ENCODE measurements at places on chromosomes 3 and 15. TPM values are rescaled to one million over a fixed set of nuclear protein-coding genes. Genes with fewer than 3 reads are reported as not detected.

Gene AGBL1
- not detected for total RNA-seq

Gene ZPLD1
- total RNA-seq, result not detected

Gene SMARCC1
- total RNA-seq, result 110 TPM

Gene CDCP1
- total RNA-seq, result 68.3 TPM

Gene CD200R1L
- total RNA-seq, result not detected

Gene FEZF2
- total RNA-seq, result not detected

Gene SEMA3B
- total RNA-seq, result 367 TPM

Gene ITIH1
- not detected for total RNA-seq

Gene CCR3
- total RNA-seq, result not detected

Gene KBTBD8
- 4.1 TPM for total RNA-seq

Gene IL20RB
- total RNA-seq, result 0.54 TPM

Gene NCK1
- 33.3 TPM for total RNA-seq

Gene MYL3
- total RNA-seq, result 17.3 TPM

Gene MGLL
- total RNA-seq, result 130 TPM

GRCh38 chr15:85049805-85050204 lies 68.1 kb downstream of the PDE8A start:
- no peak overlapping the region for H3K4me3 ChIP-seq
- H3K27me3 ChIP-seq, result no peaks in the 10 kb centered on the region
- H3K27ac ChIP-seq, result no peak overlapping the region
- H3K4me1 ChIP-seq, result no peaks in the 10 kb centered on the region
- no peaks in the 10 kb centered on the region for H3K36me3 ChIP-seq

DNA sequence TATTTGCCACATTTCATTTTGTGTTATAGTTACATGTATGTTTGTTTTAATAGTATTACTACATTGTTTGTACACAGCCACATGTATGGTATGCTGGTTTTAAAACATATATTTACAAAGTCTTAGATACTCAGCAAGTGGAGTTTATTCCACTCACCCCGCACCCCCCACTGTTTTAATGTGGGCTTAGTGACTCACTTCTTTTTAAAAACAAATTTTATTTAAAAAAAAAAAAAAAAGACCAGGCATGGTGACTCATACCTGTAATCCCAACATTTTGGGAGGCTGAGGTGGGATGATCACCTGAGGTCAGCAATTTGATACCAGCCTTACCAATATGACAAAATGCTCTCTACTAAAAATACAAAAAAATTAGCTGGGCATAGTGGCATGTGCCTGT lies 26.9 kb upstream of the TJP1 start:
- no peak overlapping the region for H3K27ac ChIP-seq
- no peaks in the 10 kb centered on the region for H3K4me1 ChIP-seq
- DNase-seq, result no peak
- H3K36me3 ChIP-seq, result no peaks in the 10 kb centered on the region
- H3K27me3 ChIP-seq, result no peaks in the 10 kb centered on the region

- H3K27ac ChIP-seq, result no peak overlapping the region
- H3K4me1 ChIP-seq, result peaks cover 10% of the 10 kb centered on the region
- H3K4me3 ChIP-seq, result no peak overlapping the region
- peak; percentile 86 for DNase-seq
- H3K27me3 ChIP-seq, result no peaks in the 10 kb centered on the region
- H3K36me3 ChIP-seq, result no peaks in the 10 kb centered on the region
Observed at GRCh38 chr3:52123106-52123725, 31.0 kb downstream of the POC1A start.

- H3K36me3 ChIP-seq, result no peaks in the 10 kb centered on the region
- H3K27ac ChIP-seq, result no peak overlapping the region
- H3K4me1 ChIP-seq, result peaks cover 4% of the 10 kb centered on the region
- DNase-seq, result no peak
Observed at GRCh38 chr3:188180114-188180513, 26.2 kb downstream of the LPP start.

- H3K27ac ChIP-seq, result no peak overlapping the region
- H3K36me3 ChIP-seq, result no peaks in the 10 kb centered on the region
- no peaks in the 10 kb centered on the region for H3K27me3 ChIP-seq
- H3K4me3 ChIP-seq, result no peak overlapping the region
Observed at GRCh38 chr3:139455206-139455605, 21.1 kb downstream of the RBP2 start.

DNA sequence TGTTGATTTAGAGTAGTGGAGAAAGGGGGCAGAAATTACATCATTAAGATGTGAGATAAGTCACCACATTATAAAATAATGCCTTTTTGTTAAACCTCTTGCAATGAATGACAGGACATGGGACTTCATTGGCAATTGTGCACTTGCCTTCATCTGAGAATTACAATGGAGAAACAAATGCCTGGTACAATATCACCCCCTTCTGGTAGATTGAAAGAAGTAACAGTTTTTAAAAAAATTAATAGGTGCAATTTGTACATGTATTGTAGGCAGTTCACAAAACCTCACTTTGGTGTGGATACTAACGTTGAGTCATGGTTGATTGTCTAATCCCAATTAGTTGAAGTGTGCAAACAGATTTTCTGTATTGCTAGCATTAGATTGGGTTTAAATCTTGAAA lies 4.6 kb upstream of the P2RY14 start:
- H3K4me3 ChIP-seq, result no peak overlapping the region
- no peak for DNase-seq
- H3K27me3 ChIP-seq, result no peaks in the 10 kb centered on the region
- H3K36me3 ChIP-seq, result no peaks in the 10 kb centered on the region
- H3K4me1 ChIP-seq, result no peaks in the 10 kb centered on the region

GRCh38 chr3:111913163-111913763 lies 54.2 kb downstream of the PHLDB2 start:
- H3K4me1 ChIP-seq, result no peaks in the 10 kb centered on the region
- no peak overlapping the region for H3K27ac ChIP-seq
- no peaks in the 10 kb centered on the region for H3K27me3 ChIP-seq
- no peak overlapping the region for H3K4me3 ChIP-seq
- no peaks in the 10 kb centered on the region for H3K36me3 ChIP-seq

DNA sequence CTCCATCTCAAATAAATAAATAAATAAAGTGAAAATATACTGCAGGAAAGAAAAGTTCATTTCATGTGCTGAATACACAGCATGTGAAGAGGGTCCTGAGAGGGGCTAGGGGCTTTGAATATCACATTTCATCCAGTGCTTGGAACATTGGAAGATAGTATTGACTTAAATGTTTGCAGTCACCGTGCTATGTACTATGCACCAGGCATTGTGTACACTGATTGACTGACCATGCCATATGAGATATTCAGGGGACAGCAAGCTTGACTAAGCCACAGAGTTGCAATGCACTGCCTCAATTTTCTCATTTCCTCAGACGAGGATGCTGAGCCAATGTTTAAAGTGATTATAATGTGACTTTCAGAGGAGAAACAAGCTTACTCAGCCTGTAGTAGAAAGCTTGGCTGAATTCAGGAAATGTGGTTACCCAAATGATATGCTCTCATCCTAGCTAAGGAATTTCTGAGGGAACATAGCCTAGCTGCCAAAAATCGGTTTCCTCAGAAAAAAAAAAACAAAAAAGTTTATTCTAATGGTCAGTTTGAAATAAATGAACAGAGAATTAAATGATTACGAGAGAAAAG lies 557.9 kb downstream of the FGF12 start:
- H3K36me3 ChIP-seq, result no peaks in the 10 kb centered on the region
- no peak overlapping the region for H3K27ac ChIP-seq
- no peaks in the 10 kb centered on the region for H3K27me3 ChIP-seq
- H3K4me1 ChIP-seq, result no peaks in the 10 kb centered on the region
- no peak overlapping the region for H3K4me3 ChIP-seq

DNA sequence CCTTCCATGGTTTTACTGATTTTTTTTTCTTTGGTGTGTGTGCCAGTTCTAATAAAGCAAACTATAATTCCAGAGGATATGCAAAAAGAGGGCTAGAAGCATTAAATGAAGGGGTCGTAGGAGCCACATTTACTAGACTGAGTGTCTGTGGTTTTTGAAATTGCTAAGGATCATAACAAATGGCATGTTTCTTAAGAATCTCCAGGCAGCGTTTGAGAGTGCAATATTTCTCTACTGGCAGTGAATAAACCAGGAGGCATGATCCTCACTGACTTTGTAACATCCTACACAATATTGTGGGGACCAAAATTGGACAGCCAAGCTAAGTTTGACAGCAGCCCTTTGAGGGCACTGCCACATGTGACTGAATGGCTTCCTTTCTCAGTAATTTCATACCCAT lies 115.9 kb upstream of the CCNL1 start:
- no peak for DNase-seq
- H3K4me1 ChIP-seq, result no peaks in the 10 kb centered on the region
- no peaks in the 10 kb centered on the region for H3K36me3 ChIP-seq

- DNase-seq, result no peak
- H3K27me3 ChIP-seq, result no peaks in the 10 kb centered on the region
- no peak overlapping the region for H3K4me3 ChIP-seq
Observed at GRCh38 chr3:72164635-72164978, 379.7 kb upstream of the PROK2 start.

DNA sequence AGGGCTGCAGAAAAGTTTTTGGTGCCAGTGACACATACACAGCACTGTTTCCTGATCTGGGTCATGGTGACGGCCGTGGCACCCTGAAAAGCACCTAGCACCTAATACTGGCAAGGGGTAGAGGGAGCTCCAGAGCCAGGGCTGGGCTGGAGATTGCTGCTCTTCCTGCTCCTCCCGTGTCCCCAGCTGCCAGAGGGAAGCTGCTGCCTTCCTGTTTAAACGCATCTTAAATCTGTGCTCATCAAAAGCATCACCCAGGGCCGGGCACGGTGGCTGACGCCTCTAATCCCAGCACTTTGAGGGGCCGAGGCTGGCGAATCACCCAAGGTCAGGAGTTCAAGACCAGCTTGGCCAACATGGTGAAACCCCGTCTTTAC lies 156.7 kb upstream of the MEF2A start:
- H3K36me3 ChIP-seq, result no peaks in the 10 kb centered on the region
- peaks cover 16% of the 10 kb centered on the region for H3K4me1 ChIP-seq
- no peaks in the 10 kb centered on the region for H3K27me3 ChIP-seq
- peak overlapping the region; percentile 41 for H3K27ac ChIP-seq
- peak; percentile 66 for DNase-seq

DNA sequence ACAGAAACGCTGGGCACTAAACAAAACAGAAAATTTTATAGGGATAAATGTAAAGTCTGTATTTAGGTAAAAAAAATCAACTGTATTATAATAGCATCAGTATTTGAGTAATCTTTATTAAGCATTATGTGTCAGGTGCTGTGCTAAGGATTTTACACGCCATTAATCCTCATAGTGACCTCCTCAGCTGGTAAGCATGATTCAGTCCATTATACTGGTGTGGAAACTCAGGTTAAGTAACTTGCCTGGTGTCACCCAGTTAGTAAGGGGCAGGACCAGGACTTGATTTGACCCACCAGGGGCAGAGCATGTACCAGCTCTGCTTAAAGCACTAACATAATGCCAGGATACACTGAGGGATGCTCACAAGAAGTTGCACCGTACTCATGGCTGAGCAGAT lies 4.8 kb downstream of the MYO5C start:
- DNase-seq, result no peak
- no peaks in the 10 kb centered on the region for H3K36me3 ChIP-seq
- peaks cover 3% of the 10 kb centered on the region for H3K4me1 ChIP-seq

- no peak overlapping the region for H3K4me3 ChIP-seq
- no peaks in the 10 kb centered on the region for H3K27me3 ChIP-seq
- H3K27ac ChIP-seq, result no peak overlapping the region
- no peaks in the 10 kb centered on the region for H3K36me3 ChIP-seq
Observed at GRCh38 chr3:49733551-49733950, 9.8 kb upstream of the GMPPB start.

- H3K4me3 ChIP-seq, result no peak overlapping the region
- no peak overlapping the region for H3K27ac ChIP-seq
- no peak for DNase-seq
- no peaks in the 10 kb centered on the region for H3K4me1 ChIP-seq
Observed at GRCh38 chr3:68972358-68972979, 40.1 kb upstream of the TAFA4 start.

- no peak overlapping the region for H3K27ac ChIP-seq
- no peak overlapping the region for H3K4me3 ChIP-seq
- H3K4me1 ChIP-seq, result no peaks in the 10 kb centered on the region
- H3K36me3 ChIP-seq, result no peaks in the 10 kb centered on the region
- DNase-seq, result no peak
Observed at GRCh38 chr3:186612065-186612464, 795 bp upstream of the AHSG start.

- H3K27me3 ChIP-seq, result no peaks in the 10 kb centered on the region
- H3K4me3 ChIP-seq, result no peak overlapping the region
- H3K27ac ChIP-seq, result no peak overlapping the region
Observed at GRCh38 chr3:34929036-34929435, 710.3 kb upstream of the ARPP21 start.

DNA sequence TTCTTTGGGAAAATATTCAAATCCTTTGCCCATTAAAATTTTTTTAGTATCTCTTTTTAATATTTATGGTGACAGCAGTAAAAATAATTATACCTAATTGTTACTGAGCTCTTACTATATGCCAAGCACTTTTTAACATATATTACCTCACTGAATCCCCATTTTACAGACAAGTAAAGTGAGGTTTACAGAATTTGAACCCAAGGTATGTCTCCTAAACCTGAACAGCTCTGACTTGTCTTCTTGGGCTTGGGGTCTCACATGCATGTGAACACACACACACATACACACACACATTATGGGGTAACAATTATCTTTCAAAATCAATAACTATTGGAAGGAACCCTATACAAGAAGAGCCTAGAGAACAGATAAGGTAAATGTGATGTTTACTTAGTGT lies 62.2 kb upstream of the ADCY5 start:
- DNase-seq, result no peak
- H3K36me3 ChIP-seq, result no peaks in the 10 kb centered on the region
- no peaks in the 10 kb centered on the region for H3K27me3 ChIP-seq
- no peak overlapping the region for H3K4me3 ChIP-seq
- no peak overlapping the region for H3K27ac ChIP-seq

DNA sequence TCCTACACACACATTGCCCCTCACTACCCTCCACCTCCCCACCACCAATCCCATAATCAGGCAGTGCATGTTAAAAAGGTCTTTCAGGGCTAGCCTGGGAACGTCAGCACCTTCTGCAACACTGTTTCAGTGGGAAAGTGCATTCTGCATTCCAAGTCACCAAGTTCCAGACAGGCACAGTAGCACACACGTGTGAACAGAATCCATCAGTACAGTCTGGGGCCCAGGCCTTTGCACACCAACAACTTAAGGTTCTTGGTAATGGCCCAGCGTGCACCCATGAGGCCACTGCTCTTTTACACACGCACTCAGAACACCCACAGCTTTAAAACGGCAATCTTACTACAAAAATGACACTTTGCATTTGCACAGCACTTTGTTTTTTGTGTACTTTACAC lies 1.2 kb downstream of the ANXA2 start:
- peak; percentile 59 for DNase-seq
- H3K27ac ChIP-seq, result peak overlapping the region; percentile 97
- no peaks in the 10 kb centered on the region for H3K36me3 ChIP-seq
- H3K27me3 ChIP-seq, result no peaks in the 10 kb centered on the region
- H3K4me1 ChIP-seq, result no peaks in the 10 kb centered on the region

DNA sequence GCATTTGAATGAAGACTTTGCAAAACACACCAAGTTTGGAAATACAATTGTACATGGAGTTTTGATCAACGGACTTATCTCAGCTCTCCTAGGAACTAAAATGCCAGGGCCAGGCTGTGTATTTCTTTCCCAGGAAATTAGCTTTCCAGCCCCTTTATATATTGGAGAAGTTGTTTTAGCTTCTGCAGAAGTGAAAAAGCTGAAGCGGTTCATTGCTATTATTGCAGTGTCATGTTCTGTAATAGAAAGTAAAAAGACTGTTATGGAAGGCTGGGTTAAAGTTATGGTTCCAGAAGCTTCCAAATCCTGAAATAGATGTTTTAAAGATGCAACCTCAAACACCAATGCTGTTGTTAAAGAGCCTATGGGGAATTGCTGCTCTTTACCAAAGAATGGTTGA lies 11.5 kb downstream of the HTD2 start:
- no peaks in the 10 kb centered on the region for H3K27me3 ChIP-seq
- peaks cover 62% of the 10 kb centered on the region for H3K36me3 ChIP-seq
- no peak for DNase-seq
